A549 treated with Mapracorat at 1 μM for 4 hours (cell line): ENCODE measurements at places on chromosomes 2 and 18. TPM values are rescaled to one million over a fixed set of nuclear protein-coding genes. Genes with fewer than 3 reads are reported as not detected.

Gene DOK1
- 3.8 to 5.3 TPM (median 4.1 TPM) in 5 replicates for total RNA-seq

Gene SRD5A2
- 0.03 to 0.04 TPM (median 0.03 TPM) in 3 of 5 replicates, not detected in the others for total RNA-seq

Gene LRRTM1
- not detected in 5 replicates for total RNA-seq

Gene AGXT
- total RNA-seq = not detected in 5 replicates
